H54 (cell line): ENCODE measurements at places on chromosomes 2 and 18.
A peak's percentile ranks its signal among the peaks of the same experiment; 100 is the strongest.

DNA sequence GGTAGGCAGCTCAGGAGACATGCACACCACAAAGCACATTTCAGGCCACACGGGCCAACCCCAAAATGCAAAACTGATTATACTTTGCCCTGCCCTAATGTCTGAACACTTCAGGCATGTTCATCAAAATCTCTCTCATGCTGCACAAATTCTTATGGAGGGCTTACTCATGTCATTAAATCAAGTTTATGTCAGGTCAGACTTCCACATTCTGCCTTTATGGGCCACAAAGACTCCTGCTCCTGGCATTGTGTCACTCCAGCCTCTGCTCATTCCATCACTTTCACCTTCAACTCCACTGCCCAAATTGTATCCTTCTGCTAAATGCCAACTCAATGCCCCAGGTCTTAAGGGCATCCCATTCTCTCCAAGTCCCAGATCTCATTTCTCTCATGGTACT lies 9.2 kb downstream of the UXS1 start:
- DNase-seq = no peak

GRCh38 chr2:224517963-224518362 lies 67.2 kb downstream of the CUL3 start:
- DNase-seq = no peak

DNA sequence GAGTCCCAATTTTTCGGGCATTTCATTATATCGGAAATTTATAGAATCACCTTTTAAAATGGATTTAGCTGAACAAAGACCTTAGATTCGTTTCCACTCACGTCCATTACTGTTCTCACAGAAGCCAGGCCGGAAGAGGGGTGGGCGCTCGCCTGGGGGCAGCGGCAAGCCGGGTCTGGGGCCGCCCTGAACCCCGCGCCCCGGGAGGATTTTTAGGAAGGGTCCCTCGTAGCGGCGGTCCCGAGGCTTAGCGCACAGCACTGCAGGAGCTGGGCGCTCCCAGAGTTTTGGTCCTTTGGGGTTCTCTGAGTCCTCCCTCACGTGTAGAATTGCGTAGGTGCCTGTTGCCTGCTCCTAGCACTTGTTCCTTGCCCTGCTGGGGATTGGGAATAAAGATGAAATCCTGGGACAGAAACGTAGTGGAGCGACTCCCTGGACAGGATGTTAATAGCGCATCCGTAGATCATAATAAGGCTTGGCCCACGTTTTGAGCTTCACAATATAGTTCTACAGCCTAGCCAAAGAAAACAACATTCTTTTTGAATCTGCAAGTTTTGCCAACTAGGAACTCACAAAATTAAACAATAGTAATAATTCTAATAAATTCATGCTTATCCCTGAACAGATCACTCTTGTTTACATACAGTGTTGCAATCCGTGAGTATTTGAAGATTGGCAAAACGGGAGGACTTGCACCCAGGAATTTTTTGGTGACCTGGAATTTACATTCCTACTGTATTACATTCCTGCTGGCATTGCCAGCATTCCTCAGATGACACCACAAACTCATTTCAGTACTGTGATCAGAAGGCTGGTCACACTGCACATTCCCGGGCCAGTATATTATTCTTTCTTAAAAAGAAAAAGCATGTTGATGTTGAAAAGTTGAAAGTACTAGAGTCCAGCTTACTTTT lies 875 bp downstream of the C18orf63 start:
- DNase-seq = no peak

- DNase-seq = no peak
Observed at GRCh38 chr2:214631406-214631805, 178.1 kb downstream of the BARD1 start.

DNA sequence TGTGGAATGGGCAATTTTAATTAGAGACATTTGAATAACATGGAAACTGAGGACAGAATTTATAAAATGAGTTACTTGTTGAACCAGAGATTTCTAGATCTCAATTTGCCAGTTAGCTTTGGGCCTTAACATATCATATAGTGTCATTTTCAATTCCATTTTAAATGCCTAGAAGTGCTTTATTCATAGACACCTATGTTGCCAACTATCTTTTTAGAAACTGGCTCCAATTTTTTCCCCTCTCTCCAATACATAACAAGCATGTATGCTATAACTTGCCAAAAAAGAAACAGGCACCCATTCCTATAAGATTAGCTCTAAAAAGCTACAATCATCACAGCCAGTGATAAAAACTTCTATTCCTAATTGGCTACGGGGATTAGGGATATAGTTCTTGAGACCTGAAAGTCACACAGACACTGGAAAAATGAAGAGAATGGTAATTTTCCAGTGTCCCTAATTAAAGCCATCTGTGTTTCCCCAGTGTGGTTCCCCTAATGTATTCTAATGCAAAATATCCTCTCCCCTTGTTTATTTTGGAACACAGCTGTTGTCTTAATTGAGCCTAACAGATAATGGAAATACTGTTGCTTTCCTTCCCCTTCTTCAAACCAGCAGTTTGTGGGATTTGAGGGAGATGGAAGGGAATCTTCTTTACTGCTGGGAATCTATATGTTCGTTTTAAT lies 205.5 kb upstream of the FSHR start:
- DNase-seq = no peak

DNA sequence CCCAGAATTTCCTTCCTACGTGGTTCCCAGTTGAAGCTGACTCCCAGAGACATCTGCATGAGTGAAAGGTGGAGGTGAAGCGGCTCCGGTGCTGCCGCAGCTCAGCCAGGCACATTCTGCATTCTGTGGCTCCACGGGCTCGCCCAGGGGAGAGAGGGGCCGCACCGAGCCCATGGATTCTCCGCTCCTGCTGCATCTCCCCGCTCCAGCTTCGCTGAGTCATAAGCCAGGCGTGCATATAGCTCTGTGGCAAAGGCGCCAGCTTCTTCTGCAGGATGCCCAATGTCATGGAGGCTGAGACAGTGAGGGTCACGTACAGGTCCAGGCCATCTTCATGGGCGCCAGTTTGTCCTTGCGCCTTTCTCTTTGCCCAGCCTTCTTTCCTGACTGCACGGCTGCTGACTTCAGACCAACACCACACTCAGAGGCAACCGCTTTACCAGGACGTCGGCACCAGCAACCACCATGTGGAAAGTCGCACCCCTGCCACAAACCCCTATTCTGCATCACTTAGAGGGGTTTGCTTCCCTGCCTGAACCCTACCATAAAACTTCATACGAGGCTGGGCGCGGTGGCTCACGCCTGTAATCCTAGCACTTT lies 215.7 kb downstream of the MGAT5 start:
- no peak for DNase-seq

DNA sequence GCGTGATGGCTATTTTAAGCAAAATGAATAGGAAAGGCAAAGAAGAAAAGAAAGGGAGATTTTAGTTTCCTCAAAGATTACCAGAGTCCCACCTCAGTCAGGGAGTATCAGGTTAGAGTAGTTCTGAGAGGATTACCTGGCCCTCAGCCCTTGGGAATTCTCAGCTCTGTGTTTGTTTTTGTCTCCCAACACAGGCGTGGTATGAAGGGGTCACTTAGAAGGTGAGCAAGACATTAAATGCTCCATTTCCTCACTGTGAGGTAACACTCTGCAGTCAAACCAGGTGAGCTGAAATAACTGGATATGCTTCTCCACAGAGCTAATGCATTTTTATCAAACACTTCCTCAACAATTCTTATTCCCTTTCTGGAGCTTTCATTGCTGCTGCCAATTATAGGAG lies 232.2 kb downstream of the IKZF2 start:
- DNase-seq = no peak

GRCh38 chr2:124320051-124320688 lies 295.1 kb downstream of the CNTNAP5 start:
- DNase-seq = no peak

DNA sequence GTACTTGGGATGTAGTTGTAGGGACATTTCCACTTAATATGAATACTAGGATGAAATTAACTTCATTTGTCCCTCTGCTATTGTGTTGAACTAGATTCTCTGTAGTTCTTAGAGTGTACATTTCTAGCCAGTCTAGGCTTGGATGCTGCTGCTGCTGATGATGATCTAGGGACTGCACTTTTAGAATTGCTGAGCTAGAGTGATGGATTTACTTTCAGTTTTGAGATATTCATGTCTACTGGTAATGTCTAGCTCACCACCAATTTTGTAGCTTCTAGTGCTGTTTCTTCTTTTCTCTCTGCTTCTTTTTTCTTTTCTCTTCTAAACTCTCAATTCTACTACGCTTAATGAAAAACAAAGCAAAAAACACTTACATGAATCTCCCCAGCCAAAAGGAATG lies 49.4 kb downstream of the MRPS9 start:
- no peak for DNase-seq

DNA sequence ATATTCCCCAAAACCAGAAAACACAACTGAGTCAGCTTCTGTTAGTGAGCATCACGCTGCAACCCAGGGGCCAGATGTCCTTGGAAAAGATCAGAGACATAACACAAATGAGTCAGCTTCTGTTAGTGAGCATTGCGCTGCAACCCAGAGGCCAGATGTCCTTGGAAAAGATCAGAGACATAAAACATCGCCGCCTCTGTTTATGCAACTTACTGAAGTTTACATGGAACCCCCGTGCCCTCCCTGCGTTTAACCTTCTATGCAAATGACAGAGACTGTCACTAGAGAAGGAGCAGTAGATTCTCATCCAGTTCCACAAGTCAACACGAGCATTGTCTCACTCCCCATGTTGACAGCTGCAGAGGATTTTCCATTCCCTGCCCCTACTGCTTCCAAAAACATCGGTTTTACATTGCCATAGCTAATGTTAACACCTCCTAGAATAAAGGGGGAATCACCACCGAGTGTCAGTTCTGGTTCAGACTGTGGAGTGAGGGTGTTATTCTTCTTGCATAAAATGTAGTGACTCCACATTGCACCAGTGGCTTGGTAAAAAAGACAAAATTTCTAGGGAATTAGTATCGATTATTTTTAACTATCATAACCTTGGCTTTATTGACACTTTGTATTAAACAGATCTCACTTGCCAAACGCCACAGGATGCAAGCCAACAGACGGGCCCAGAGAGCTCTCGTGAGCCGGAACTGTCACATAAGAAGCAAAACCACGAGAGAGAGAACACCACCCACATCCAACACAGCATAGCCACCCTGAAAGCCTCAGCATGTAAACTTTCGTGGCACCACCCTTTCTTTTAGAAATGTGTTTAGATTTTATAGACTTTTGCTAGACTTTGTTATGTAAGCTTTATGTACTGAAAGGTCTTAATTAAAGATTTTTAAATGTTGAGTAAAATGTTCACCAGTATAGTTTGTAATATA lies 87.7 kb downstream of the SH3YL1 start:
- no peak for DNase-seq

DNA sequence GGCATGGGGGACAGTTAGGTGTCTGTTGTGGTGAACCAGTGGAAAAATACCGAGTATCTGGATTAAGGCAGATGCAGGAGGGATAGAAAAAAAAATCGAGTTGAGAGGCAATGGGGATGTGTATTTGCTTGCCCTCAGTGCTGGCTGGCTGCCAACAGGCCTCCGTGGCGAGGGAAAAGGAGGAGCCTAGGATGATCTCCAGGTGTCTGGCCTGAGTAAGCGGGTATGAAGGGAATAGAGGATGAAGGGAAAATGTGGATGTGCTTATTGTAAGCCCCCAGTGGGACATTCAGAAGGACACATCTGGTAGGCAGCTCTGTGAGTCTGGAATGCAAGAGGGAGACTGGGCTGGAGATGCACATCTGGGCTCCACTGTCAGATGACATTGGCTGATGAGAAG lies 22.8 kb downstream of the KCNS3 start:
- DNase-seq = no peak

DNA sequence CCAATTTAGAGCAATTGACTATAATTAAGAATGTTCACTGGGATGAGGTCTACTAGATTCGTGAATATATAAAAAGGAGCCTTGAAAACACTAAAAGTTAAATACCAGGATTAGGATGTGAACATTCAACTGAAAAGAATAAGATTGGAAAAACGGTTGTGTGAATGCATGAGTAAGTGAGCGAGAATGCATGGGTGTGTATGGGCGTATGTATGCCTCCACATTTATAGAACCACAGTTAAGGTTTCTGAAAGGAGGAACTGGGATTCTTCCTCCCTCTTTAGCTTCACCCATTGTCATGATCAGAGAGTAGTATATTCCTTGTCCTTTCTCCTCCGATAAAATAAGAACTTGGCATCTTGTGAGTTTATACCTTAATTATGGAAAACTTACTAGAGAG lies 151.1 kb upstream of the UBE2E3 start:
- peak; percentile 9 for DNase-seq

GRCh38 chr2:31980674-31981356 lies 30.0 kb downstream of the MEMO1 start:
- peak; percentile 13 for DNase-seq

GRCh38 chr18:61198486-61198885 lies 134.7 kb upstream of the CDH20 start:
- no peak for DNase-seq

DNA sequence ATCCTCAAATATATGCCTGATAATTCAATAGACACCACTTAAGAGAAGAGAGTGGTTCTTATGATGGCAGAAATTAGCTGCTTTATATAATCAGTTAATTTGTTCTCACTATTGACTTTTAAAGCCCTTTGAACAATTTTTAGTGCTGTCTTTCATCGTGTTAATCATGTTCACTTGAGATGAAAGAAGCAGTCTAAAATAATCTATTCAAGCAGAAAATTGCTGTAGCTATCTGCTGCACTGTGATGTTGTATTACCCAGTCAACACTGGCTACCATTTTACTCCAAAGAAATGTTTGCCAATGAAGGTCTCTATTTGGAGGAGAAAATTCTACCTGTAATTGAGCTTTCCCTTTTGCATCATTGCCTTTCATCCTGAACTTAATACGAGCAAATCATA lies 459.8 kb upstream of the FSIP2 start:
- DNase-seq = no peak

DNA sequence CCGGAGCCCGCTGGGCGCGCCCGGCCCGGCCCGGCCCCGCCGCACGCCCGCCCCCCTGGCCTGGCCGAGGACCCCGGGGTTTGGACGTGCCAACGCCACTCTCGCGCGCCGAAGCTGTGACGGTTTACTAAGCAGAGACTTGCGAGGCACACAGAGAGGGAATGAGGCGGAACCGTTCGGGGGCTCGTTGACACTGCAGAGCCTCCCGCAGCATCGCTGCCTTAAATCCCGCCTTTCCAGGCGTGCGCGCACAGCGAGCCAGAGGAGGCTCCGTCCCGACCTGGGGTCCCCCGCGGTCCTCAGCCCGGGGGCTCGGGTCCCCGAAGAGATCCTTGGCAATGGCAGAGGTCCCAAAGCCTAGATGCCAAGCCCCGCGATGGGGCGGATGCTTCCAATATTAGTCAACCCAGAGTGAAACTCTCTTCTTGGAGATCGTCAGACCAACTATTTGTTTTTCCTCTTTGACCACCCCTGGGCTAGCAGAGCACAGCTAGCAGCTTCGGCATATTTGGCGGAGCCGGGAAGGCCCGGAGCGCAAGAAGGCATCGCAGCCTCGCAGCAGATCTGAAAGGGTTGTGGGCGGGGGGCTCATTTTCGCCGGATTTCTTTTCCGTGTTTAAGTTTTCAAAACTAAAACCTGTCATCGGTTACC lies at the start of gene ZNF385B:
ZNF385B (minus strand) TSS at position 197 of the 652 bp plus-strand sequence.
- DNase-seq = no peak

DNA sequence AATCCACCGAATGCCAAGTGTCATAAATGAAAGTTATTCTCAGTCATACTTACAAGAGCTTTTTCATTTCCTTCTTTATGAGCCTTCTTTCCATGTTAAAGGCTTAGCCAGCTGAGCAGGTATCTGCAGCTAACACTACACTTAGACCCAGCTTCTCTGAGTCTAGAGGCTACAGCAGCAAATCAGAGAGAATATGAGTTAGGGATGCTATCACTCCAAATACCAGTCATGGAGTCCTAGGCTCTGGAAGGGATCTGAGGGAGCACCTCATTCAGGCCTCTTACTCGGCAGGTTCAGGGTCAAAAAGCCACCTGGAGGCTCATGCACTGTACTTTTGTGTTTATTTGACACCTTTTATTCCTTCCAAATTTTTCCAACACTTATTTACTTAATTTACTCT lies 2.9 kb downstream of the C2orf80 start:
- DNase-seq = no peak
